ENCODE measurements at places on chromosomes 6 and 20. TPM values are rescaled to one million over a fixed set of nuclear protein-coding genes. Genes with fewer than 3 reads are reported as not detected.

HUS1B gene
- 1.7 TPM for total RNA-seq

RGS19 gene
- total RNA-seq: 14.0 TPM

SPDEF gene
- not detected for total RNA-seq

ENPP4 gene
- total RNA-seq: 0.74 TPM

GCNT2 gene
- not detected for total RNA-seq

PPP1R14C gene
- under 0.01 TPM for total RNA-seq

ZGPAT gene
- 23.6 TPM for total RNA-seq

STX11 gene
- total RNA-seq: 1.2 TPM

FRK gene
- 0.09 TPM for total RNA-seq

IL20RA gene
- not detected for total RNA-seq

CLIC5 gene
- not detected for total RNA-seq

PACSIN1 gene
- not detected for total RNA-seq

PLCB4 gene
- total RNA-seq: 2.7 TPM

EEF1A2 gene
- 3.9 TPM for total RNA-seq

MRAP2 gene
- total RNA-seq: 0.59 TPM

GJA1 gene
- total RNA-seq: 323 TPM

PHF3 gene
- 52.0 TPM for total RNA-seq
